Epithelial cell of proximal tubule (primary cell): ENCODE measurements at places on chromosomes 2 and 18. TPM values are rescaled to one million over a fixed set of nuclear protein-coding genes. Genes with fewer than 3 reads are reported as not detected.

The NOL4 gene
- total RNA-seq = 0.07 and 0.23 TPM in 2 replicates

DNA sequence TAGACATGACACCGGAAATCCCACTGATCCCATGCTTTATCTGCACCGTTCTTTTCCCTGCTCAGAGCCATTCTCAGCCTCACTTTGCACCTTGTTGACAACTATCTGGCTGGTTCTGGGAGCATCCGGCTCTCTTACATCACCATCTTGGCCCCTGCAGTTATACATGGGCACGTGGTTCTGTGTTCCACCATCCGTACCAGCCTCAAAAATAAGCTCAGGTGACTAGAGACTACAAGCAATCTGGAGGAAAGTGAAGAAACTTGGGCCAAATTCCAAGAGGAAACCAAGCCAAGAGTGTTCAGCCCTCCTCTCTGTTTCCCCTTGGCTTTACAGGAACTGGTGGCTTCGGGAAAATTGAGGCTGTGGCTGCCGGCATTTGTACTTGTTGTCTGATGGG lies 244.6 kb upstream of the ACVR2A start:
- DNase-seq = peak; percentile 69

The SSB gene
- 101 and 110 TPM in 2 replicates for total RNA-seq

The HOXD13 gene
- total RNA-seq = not detected in 2 replicates

- DNase-seq = no peak
Measured at GRCh38 chr2:38125842-38126241, 49.9 kb upstream of the CYP1B1 start.

The ALK gene
- under 0.01 TPM in 1 of 2 replicates, not detected in the other for total RNA-seq

- DNase-seq = no peak
Measured at GRCh38 chr2:228339525-228339924, 158.0 kb upstream of the SPHKAP start.

The MAB21L4 gene
- total RNA-seq = 0.43 and 0.81 TPM in 2 replicates

- no peak for DNase-seq
Measured at GRCh38 chr2:16368328-16368727, 297.3 kb downstream of the CYRIA start.

- no peak for DNase-seq
Measured at GRCh38 chr2:109013051-109013450, 24.0 kb upstream of the EDAR start.

DNA sequence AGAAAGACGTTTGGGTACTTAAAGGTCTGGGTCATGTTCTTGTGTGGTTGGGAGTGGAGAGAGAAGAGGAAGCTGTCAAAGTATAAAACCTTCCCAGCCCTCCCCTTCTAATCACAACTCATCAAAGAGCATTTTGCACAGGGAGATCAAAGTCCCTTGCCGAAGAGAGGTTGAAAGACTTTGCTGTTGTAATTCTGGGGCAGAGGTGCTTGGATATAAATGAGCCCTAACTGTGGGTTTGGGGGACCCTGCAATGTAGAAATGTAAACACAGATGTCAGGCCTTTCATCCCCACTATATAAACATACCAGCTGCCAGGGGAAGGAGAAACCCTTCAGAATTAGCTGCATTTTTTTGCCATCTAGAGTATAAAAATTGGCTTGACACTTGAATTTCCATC lies 182.1 kb downstream of the ETAA1 start:
- no peak for DNase-seq

DNA sequence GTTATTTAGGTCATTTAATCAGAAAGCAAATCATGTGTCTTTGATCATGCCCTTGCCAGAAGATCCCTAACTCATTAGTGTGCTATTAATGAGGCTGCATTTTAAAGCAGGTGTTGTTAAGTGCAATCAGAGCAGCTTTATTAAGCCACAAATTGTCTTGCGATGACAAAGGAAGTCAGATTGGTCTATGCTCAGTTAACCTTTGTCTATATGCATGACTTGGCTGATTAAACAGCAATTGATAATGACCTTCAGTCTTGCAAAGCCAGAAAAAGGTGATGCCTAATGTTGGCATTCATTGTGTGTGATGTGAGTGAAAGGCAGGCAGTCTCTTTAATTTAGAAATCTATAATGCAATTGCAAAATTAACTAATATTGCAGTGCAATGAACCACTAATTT lies 166.9 kb downstream of the RND3 start:
- DNase-seq = no peak

DNA sequence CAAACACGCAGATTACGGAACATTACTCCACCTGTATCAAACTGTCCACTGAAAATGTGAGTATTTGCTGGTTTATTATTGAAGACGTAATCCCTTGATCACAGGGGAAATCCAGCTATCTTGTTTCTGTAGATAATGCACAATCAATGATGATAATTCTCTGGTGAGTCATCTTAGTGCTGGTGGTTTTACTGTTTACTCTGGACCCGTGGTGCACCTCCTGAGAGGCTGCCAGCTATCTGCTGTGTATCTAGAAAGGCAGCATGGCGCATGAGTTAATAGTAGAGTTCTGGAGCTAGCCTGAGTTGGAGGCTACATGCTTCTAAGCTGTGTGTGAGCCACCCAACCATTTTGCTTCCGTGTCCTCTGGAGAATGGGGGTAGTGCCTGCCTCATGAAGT lies 6.5 kb downstream of the NCAPH start:
- no peak for DNase-seq

- no peak for DNase-seq
Measured at GRCh38 chr2:240645346-240645745, 20.1 kb downstream of the GPR35 start.

The MROH2A gene
- not detected in 2 replicates for total RNA-seq

- DNase-seq = no peak
Measured at GRCh38 chr2:60556175-60556574, 2.7 kb upstream of the BCL11A start.

DNA sequence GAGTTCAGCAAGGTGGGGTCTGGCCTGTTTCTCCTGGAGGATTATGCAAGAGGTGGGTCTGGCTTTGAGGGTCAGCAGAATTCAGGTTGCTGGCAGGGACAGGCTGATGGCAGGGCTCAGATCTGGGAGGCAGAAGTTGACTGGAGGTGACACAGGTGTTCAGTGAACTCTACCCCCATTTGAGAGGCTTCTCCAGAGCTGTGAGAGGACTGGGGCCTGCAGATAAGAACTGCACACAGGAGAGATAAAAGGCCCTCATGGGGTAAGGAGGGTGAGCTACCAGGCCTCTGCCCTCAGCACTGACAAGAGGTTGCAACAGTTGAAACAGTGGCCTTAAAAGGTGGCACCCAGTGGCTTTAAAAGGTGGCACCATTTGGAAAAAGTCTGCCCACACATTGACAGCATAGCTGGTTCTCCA lies 13.1 kb downstream of the MOCOS start:
- no peak for DNase-seq

DNA sequence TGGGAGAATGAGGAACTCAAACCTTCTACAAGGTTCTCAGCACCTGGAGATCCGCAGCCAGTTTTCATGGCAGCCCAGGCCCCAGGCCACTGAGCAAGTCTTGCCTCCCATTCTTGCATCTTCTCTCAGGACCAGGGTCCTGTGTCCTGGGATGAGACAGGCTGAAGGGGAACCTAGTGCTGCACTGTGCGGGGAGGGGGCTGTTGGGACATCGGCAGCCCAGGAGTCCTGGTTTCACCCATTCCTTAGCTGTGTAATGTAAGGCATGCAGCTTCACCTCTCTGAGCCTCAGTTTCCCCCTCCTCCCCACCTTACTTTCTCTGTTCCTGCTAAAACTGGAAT lies 43.9 kb downstream of the TNS1 start:
- DNase-seq = no peak

The GNLY gene
- total RNA-seq = not detected in 2 replicates

- DNase-seq = no peak
Measured at GRCh38 chr2:20806286-20806685, 16.6 kb downstream of the LDAH start.

The ZNF2 gene
- total RNA-seq = 2.0 and 3.7 TPM in 2 replicates

DNA sequence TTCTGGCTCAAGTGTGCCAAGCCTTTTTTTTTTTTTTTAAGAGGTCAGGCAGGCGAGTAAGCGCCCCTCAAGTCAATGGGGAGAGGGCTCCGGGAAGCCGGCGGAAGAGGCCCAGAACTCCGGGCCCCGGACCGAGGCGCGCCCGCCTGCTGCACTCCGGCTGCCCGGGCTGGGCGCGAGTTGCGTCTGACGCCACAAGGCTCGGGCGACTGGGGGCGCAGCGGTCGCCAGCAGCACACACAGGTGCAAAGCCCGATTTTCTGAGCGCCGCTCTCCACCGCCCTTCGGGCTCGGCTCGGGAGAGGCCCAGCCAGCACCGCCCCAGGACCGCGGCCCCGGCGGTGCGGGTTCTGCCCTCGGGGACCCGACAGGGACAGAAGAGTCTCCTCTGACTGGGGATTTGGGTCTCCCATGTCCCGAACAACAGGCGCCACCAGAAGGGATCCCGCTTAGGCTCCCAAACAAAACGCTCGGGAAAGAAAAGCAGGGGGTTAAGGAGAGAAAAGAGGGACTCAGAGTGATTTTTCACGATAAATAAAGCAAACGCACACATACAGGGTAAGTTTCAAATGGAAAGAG lies 787 bp downstream of the ERBB4 start:
- DNase-seq = no peak

GRCh38 chr18:13629841-13630715 lies 96.3 kb downstream of the FAM210A start:
- DNase-seq = no peak

GRCh38 chr2:68569604-68570003 lies 73.8 kb upstream of the PROKR1 start:
- no peak for DNase-seq

- no peak for DNase-seq
Measured at GRCh38 chr2:144989579-144990270, 469.8 kb upstream of the ZEB2 start.

DNA sequence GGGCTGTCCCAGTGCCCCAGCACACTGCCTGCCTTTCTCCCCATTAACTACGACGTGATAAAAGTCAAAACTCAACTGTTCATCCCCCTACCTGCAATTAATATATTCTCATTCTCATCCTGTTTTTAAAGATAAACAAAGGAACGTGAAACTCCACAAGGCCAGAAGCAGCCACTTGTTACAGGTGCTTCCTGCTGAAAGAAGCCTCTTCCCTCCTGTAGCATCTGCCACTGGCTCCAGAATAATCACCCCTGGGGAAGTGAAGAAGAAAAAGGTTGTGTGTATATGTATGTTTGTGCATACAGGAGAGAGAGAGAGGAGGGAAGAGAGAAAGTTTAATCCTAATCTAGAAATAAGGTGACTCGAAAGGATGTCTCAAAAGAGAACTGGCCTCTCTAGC lies 27.1 kb downstream of the KIAA2012 start:
- DNase-seq = no peak

DNA sequence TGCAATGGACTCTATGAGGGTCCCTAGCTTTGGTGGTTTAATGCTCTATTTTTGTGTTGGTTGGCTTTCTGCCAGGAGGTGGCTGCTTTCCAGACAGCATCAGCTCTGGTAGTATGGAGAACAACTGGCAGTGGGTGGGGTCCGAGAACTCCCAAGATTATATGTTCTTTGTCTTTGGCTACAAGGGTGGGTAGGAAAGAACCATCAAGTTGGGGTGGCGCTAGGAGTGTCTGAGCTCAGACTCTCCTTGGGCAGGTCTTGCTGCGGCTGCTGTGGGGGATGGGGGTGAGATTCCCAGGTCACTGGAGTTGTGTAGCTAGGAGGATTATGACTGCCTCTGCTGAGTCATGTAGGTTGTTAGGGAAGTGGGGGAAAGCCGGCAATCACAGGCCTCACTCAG lies 976.1 kb upstream of the GYPC start:
- no peak for DNase-seq

GRCh38 chr2:227703961-227704360 lies 13.9 kb downstream of the SLC19A3 start:
- no peak for DNase-seq

DNA sequence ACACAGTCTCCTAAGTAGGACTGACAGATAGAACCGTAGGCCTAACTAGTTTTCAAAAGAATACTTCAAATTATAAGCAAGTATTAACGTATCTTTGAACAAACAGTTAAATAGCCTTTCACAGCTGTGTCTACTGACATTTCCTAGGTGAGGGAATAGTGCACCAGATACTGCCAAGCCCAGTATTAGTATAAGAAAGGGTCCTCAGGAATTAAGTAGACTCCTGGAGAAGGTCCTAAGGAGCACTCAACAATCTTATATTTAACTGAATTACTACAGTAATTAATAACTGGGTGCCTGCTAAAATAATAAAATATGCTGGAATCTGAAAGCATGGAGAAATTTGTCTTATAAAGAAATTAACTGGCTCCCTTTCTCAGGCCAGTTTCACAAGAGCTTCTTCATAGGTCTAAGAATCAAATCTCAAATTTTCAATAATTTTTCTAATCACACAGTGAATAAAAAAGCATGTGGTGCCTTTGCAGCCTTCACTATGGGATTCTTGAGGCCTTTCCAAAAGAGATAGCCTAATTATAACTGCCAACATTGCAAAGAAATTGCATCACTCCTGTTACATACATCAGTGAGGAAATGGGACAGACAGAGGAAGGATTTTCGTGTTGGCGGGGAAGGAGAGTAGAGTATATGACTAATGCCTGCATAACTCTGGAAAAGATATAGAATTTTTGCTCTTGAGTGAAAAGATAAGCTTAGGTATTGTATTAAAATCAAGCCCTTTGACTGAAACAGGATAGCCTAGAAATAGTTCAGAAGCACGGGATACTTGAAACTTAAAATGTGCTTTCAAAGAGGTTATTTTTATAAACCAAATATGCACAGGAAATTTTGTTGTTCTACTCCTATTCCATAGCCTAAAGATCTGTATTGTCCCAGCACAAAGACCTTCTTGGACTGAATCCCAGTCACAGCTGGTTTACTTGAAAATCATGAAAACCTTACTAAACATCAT lies 228.6 kb upstream of the STK17B start:
- no peak for DNase-seq

DNA sequence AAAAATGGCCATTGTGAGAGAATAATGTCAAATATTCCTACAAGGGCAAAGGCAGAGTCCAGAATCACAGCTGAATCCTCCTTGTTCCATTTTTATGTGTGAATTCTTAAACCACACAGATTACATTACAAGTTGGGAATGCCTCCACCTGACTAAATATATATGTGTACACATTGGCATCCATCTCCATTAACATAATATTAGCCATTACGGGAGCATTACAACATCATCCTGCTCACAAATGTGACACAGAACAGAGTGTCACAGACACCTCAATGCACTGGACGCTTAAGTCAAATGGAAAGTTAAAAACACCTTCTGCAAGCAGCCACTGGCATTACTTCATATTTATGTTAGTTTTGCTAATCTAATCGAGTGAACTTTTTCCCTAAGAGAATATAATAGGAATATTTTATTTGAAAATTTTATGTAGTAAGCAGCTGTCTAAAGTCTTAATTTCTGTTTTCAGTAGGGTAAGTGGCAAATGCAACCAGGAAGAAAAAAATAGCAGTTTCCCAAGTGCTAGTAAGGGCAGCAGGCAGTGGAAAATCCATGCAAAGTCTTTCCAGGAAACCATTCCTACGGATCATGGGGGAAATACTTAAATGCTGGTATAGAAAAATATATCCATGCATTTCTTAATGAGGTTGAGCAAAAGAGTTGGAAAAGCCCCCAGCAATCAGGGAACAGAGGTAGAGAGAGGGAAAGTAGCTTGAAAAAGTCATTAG lies 255.6 kb downstream of the OSR1 start:
- DNase-seq = no peak

- peak; percentile 98 for DNase-seq
Measured at GRCh38 chr2:111071600-111072171, 49.0 kb upstream of the BCL2L11 start.
